Muscle of back (tissue), 13 donors: ENCODE measurements at places on chromosomes 16 and 17.

DNA sequence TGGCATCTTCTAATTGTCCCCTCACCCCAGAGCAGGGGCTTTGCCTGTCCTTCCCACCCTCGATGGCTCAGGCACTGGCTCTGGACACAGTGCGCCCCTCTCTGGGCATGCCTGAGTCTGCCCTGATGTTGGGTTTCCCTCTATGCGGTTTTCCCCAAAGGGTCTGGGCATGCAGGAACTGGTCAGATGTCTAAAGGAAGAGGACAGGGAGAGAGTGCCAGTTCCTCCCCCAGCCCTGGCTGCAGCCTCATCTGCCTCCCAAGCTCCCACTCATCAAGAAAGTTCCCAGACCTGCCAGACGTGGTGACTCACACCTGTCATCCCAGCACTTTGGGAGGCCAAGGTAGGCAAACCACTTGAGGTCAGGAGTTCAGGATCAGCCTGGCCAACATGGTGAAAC, 41.3 kb upstream of the PABPN1L start:
- DNase-seq = no peak

DNA sequence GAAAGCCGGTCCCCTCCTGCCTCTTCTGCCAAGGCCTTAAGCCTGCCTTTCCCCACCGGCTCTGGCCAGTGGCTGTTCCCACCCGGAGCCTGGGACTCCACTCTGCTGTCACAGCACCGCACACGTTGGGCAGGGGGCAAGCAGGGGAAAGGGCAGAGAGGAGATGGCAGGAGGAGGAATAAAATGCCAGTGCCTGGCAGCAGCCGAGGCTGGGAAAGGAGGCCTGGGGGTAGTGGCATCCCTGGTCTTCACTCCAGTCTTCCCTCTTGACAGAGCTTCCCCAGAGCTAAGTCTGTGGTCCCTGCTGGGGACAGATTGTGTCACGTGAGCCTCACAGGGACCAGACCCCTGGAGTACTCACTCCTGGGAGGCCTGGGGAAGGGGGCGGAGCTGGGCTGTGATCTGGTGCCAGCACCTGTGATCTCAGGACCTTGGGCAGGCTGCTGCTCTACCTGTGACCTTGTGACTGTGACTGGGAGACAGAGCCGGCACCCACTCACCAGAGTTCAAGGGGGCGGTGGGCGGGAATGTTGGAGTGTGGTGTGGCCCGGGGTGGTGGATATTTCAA, 97.2 kb upstream of the GSE1 start:
- no peak for DNase-seq

DNA sequence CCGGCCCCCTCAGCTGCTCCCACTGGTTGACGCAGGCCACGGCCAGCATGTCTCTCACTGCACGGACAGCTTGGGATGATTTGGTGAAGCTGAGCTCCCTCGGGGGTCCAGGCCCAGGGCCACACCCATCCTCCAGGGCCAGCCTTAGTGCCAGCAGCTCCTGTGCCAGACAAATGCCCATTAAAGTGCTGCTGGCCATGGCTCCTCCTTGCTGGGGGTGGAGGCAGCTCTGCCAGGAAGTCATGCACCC, 2.5 kb downstream of the TRIM47 start:
- no peak for DNase-seq

GRCh38 chr17:703081-703875, 11.4 kb downstream of the VPS53 start:
- no peak for DNase-seq

DNA sequence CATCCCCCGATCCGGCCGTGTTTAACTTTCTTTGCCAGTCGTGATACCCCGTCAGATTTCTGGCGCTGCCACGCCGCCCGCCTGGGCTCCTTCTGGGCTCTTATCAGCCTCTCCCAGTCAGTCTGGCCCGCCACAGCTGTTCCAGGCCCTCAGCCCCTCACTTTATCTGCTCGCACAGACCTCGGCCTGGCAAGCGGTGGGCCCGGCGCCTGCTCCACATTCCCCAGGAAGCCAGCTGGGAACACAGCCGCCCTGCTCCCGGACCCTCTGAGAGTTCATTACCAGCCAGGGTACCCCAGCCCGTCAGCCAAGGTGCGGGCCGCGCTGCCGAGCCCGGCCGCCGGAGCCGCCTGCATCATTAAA, 157.5 kb downstream of the ZNF423 start:
- DNase-seq = peak; percentile 68

DNA sequence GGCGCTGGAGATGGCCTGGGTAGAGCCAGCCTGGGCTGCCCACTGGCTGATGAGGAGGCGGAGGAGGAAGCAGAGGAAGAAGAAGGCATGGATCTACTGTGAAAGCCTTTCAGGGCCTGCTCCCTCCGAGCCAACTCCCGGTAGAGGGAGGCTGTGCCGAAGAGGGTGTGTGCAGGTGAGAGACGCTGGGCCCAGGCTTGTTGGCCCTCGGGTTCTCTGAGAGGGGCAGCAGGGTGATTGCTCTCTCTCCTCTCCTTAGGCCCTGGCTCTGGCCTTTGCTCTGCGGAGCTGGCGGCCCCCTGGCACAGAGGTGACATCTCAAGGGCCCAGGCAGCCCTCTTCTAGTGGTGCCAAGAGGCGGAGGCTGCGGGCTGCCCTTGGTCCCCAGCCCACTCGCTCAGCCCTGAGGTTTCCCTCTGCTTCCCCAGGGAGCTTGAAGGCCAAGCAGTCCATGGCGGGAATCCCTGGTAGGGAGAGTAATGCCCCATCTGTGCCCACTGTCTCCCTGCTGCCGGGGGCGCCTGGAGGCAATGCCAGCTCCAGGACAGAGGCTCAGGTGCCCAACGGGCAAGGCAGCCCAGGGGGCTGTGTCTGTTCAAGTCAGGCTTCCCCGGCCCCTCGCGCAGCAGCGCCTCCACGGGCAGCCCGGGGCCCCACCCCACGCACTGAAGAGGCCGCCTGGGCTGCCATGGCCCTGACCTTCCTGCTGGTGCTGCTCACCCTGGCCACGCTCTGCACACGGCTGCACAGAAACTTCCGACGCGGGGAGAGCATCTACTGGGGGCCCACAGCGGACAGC, 3.6 kb downstream of the TP53I13 start:
- no peak for DNase-seq

DNA sequence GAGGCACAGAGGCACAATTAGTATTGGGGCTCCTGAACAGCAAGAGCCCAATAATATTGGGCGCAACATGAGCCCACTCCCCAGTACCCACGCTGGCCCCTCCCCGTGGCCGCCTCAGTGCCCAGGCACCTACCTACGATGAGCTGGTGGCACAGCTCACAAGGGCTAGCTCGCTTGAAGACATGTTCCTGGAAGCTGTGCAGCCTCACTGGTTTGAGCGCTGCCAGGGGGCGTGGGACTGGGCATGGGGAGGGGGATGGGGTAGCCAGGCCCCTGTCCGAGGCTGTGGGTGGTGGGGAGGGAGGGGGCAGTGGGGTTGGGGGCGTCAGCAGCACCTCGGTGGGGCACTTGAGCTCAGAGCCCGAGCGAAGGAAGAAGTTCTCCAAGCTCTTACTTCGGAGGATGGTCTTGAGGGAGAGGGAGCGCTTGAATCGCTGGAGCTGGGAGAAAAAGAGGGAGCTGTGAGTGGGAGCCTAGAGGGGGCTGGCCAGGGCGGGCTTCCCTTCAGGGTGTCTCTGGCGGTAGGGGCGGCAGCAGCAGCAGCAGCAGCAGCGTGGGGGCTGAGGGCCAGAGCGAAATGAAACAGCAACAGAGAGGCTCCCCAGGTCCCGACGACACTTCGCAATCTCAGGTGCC, 7.9 kb downstream of the STAC2 start:
- DNase-seq = no peak

DNA sequence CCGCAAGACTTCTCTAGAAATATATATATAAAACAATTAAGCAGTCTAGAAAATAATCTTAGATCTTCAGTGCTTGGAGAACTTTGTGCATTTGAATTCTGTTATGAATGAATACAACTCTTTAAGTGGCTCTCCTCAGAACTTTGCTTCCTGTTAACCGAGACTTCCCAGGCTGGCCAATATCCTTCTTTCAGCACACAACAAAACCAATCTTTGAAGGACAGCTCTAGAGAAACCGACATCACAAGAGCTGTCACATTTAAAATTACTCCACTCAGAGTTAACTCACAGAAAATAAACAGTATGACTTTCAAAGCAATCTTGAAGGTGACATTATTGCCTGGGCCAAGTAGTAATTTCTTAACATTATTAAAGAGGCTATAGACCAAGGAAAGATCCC, 49.7 kb upstream of the ITGA2B start:
- no peak for DNase-seq

DNA sequence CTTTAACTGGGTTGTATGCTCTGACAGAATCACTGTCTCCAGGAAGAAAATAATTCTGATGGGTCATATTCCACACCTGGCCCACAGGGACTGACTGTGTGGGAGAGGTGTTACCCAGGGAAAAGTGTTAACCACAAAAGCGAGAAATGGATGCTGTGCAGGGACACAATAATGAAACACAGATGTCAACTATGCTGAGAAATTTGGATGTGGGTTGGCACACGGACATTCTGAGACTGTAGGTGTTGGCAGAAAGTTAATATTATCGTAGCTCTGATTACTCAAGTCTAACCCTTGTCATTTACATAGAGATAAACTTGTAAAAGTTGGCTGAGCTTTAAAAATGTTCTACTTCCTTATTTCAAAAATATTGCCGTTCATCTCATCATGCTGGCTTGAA, 19.6 kb downstream of the TMC5 start:
- DNase-seq = no peak

DNA sequence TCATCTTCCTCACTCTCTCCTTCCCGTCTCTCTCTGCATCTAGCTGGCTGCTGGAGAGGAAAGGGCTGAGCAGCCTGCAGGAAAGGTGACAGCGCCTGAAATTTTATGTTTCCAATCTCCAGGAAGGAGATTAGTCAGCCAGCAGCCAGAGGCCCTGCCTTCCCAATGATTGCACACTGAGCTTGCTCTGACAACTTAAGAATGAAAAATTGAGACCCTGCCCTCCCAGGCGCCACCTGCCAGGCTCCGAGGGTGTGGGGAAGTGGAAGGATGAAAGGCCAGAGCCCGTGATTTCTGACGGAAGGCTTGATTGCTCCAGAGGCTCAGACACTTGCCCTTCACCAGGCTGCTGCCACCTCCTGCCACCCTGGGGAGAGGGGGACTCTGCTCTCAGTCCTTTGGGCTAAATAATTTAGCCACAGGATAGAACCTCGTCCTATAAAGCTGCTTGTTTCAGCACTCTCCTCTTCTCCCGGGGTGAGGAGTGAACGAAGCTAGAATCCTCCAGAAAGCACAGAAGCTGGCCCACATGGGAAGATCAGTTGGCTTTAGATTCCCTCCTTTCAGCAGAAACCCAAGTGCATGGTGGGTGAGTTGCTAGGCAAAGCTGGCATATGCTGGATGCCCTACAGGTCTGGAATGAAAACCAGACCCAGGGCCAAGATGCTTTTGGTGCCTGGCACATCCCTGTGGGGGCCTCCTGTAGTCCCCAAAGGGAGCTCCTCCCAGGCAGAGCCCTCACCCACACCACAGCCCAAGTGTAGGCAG, 33.5 kb downstream of the GRIN2C start:
- DNase-seq = no peak

GRCh38 chr17:31700973-31701372, 158.1 kb downstream of the COPRS start:
- DNase-seq = no peak

DNA sequence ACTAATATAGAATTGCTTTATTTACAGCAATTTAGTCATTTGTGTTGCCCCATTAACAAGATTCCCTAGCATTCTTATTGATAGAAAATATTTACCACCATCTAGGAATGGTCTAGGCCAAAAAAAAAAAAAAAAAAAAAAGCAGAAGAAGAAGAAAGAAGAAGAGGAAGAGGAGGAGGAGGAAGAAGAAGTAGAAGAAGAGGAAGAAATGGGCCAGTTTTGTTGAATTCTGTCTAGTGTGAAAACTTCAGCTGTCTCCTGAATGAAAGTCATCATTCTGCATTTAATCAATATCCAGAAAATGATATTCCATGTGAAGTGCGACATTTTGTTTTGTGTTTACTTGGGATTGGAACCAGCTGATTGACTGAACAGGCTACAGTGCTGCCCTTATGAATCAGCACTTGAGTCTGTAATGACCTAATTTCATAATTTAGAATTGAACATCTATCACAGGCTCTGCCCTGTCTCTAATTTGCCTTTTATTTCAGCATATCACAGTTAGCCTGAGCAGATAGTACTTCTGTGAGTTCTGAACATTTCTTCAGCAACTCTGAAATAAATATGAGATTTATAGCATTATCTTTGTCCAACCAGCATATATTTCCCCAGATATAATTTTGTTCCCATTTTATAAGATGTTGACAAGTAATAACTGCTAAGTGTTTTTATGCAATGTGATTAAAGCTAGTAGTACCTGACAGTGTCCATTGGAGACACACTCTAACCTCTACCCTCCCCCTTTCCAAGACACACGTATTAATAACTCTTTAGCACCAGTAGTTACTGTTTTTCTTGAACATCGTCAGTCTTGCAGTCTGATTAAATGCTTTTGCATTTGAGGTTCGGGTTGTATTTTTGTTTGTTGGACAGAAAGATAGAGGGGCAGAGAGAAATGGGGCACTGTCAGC, 5.9 kb downstream of the ANKFN1 start:
- no peak for DNase-seq

DNA sequence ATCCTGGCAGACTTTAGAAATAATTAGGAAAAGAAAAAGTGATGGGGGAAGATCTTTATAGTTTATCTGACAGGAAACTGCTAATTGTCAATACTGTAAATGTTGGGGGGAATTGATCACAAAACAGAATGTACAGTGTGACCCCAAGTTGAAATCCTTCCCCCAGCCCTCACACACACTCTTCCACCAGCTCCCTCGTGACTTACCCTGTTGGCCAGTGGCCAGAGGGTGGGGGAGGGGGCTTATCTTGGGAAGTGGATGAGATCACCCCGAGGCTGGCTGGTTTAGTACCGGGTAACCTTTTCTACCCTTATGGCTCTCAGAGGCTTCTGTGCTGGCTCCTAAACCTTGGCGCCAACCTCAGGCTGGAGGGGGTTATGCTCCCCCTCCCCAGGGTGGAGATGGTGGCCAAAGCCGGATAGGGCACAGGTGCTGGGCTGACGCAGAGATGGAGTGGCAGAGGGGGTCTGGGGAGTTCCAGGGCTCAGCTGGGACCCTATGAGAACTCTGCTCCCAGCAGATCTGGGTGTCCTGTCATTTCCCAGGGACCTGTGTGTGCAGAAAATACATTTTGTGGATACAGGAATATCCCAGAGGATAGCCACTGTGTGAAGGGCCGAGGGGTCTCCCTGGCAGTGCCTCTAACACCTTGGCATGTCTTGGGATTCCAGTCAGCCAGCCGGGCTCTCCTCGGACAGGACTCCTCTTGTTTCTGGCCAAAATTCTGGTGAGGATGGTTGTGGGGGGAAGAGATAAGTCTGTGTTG, 18.6 kb downstream of the CDH16 start:
- peak; percentile 58 for DNase-seq

GRCh38 chr16:59463776-59464175, 729.7 kb upstream of the GOT2 start:
- DNase-seq = no peak
